ENCODE measurements at places on chromosomes 6 and 20. TPM values are rescaled to one million over a fixed set of nuclear protein-coding genes. Genes with fewer than 3 reads are reported as not detected.

DNA sequence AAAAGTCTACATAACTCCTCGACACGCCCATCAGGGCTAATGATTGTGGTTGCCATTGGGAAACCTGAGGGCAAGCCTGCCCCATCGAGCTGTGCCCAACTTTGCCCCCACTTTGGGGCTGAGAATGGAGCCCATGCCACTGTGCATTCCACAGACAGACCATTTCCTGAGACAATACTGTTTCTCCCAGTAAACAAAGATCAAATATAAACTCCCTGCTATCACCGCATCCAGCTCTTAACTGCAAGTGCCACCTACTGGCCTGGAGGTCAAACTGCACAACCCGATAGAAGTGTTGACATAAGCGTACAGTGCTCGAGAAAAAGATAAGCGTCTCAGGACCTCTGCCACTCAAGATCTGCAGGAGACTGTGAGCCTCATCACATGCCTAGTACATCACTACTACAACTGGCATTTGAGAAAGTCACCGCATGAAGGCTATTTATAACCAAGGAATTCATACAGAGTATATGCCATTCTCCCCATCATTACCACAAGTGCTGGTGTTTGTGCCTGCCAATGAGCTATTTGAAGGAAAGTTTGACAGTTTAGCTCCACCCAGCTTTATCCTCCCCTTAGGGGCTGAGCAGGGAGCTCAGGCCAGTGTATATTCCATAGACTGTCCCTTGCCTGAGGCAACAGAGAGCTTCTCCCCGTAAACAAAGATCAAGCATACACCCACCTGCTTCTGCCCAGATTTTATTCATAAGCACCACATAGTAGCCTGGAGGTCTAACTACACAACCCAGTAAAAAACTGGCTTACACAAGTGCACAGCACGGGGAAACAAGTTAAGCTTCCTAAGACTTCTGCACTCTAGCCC is 4.5 kb upstream of the DEFB126 start:
- peaks cover 30% of the 10 kb centered on the region for H3K27me3 ChIP-seq
- H3K27ac ChIP-seq = no peak overlapping the region
- no peaks in the 10 kb centered on the region for H3K4me1 ChIP-seq
- H3K36me3 ChIP-seq = no peaks in the 10 kb centered on the region
- peak; percentile 16 for DNase-seq

- H3K4me1 ChIP-seq = peaks cover 30% of the 10 kb centered on the region
- H3K4me3 ChIP-seq = no peak overlapping the region
- H3K36me3 ChIP-seq = peaks cover 2% of the 10 kb centered on the region
- H3K27me3 ChIP-seq = no peaks in the 10 kb centered on the region
- peak overlapping the region; percentile 33 for H3K27ac ChIP-seq
- DNase-seq = no peak
These were observed 28.6 kb downstream of the FOXO3 start for GRCh38 chr6:108589244-108589791.

GRCh38 chr20:13571662-13572061 is 67.1 kb downstream of the TASP1 start:
- DNase-seq = no peak
- no peak overlapping the region for H3K27ac ChIP-seq
- peaks cover 4% of the 10 kb centered on the region for H3K36me3 ChIP-seq
- no peaks in the 10 kb centered on the region for H3K27me3 ChIP-seq
- no peak overlapping the region for H3K4me3 ChIP-seq

Gene TCP11
- total RNA-seq = not detected

DNA sequence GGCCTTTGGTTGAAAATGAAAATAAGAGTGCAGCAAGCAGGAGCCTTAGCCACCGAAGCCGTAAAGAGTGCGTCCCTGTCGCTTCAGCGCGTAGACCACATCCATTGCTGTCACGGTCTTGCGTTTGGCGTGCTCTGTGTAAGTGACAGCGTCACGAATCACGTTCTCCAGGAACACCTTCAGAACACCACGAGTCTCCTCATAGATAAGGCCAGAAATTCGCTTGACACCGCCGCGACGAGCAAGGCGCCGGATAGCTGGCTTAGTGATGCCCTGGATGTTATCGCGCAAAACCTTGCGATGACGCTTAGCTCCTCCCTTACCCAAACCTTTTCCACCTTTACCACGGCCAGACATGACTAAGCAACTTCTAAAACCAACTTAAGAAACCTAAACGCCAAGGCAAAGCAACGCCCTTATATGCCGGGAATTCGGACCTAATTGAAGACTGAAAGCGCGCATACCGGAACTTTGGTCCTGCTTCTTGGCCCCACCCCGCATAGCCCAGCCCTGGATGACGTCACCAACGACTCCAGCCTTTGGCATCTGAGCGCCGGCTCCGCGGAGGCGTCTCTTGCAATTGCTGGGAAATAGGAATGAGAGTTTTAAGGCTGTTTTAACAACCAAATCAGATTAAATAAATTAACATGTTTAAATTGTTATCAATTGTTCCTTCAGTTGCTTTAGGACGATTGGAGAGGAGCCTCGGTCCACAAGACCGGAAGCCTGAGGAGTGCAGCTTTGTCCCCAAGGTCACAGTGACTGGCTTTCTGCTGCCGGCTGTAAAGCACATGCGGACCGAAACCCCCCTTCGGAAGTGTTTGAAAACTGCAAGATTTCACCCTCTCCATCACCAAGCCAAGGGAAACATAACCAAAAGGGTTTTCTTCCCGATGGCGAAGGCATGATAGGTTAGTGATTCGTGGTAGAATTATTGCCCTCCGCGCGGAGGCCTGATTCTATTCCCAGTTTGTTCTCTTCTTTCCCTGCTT is 79.6 kb upstream of the BTN3A2 start:
- H3K27me3 ChIP-seq = peaks cover 2% of the 10 kb centered on the region
- peak overlapping the region; percentile 100 for H3K27ac ChIP-seq
- peak; percentile 99 for DNase-seq

GRCh38 chr6:148419430-148419829 is 76.8 kb downstream of the SASH1 start:
- H3K4me1 ChIP-seq = no peaks in the 10 kb centered on the region
- no peaks in the 10 kb centered on the region for H3K36me3 ChIP-seq
- H3K27ac ChIP-seq = no peak overlapping the region
- H3K27me3 ChIP-seq = peaks cover 9% of the 10 kb centered on the region
- DNase-seq = no peak

Gene RPN2
- total RNA-seq = 176 TPM

Gene ROS1
- total RNA-seq = not detected

GRCh38 chr6:158955255-158955654 is 44.7 kb downstream of the RSPH3 start:
- H3K27ac ChIP-seq = peak overlapping the region; percentile 69
- H3K4me3 ChIP-seq = no peak overlapping the region
- H3K27me3 ChIP-seq = peaks cover 13% of the 10 kb centered on the region
- peaks cover 12% of the 10 kb centered on the region for H3K4me1 ChIP-seq
- peaks cover 4% of the 10 kb centered on the region for H3K36me3 ChIP-seq

Gene ZNF391
- 3.2 TPM for total RNA-seq

DNA sequence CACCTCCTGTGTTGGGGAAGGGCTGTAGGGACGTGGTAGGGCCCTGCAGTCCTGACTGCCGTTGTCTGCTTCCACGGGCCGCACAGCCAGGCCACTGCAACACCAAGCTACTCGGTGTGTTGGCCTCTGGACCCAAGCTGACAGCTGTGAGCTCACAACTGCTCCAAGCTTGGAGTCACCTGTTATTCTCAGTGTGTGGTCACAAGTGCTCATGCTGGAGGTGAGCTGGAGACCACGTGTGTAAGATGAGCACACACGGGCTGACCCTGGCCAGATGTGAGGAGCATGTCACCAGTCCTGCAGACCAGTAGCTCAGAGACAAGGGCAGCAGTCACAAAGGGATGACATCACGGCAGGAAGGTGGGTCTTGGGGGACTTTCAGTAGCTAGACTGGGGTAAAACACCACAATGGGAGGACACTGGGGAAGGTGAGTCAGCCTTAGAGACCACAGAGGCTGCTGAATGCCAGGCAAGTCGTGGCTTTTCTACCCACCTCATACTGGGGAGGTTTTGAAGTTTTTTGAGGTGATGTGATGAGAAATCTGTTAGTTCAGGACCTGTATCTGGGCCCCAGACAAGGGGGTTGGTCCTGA is 87.3 kb downstream of the FAM120B start:
- peak; percentile 10 for DNase-seq
- no peaks in the 10 kb centered on the region for H3K27me3 ChIP-seq
- H3K4me3 ChIP-seq = no peak overlapping the region
- H3K36me3 ChIP-seq = peaks cover 51% of the 10 kb centered on the region
- no peak overlapping the region for H3K27ac ChIP-seq
- peaks cover 6% of the 10 kb centered on the region for H3K4me1 ChIP-seq

DNA sequence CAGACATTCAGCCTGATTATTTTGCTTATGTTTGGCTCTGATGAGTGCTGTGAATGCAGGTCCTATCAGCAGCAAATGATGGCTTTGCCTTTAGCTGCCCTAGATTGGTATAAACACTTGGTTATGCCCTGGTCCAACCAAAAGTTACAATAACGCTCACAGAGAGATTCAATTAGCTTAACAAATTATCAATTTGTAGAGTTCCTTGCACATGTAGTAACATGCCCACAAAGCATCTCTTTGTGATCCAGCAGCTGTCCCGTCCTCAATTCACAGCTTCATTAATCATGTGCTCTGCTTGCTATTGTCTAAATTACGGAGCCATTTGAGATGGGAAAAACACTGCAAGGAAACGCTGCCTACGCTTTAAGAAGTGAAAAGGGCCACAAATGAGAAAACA is 457.9 kb downstream of the HDGFL1 start:
- no peaks in the 10 kb centered on the region for H3K4me1 ChIP-seq
- DNase-seq = no peak
- H3K4me3 ChIP-seq = no peak overlapping the region

DNA sequence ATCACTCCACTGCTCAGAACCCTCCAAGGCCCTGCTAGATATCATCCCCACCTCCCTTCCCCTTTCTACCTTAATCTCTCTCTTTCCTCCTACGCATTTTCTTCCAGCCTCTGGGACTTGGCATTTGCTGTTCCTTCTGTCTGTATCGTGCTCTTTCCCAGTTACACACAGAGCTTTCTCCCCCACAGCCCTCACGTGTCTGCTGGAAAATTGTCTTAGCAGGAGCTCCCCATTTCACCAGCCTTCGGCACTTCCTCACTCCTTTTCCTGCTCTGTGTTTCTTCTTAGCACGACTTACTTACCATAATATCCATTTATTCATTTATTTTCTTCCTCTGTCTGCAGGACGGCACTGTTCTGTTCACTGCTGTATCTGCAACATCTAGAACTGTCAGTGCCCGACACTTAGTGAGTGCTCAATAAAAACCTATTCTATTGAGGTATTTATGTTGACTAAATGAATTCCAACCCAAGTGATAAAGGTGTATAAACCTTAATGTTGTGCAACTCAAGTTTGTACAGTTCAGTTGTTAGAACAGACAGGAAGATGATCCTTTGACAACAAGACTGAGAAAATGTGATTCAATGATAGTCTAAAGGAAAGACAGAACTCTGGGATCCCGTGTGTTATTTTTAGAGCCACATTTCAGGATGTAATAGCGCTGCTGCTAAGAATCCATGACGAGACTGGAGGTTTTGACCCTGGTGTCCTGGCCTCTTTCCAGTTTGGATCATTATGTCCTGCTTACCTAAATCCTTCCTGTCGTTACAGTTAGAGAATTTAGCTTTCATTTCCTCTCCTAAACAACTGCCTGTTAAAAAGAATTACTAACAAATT is 170.1 kb upstream of the LAMP5 start:
- H3K27ac ChIP-seq = no peak overlapping the region
- H3K36me3 ChIP-seq = no peaks in the 10 kb centered on the region
- DNase-seq = no peak
- H3K27me3 ChIP-seq = no peaks in the 10 kb centered on the region
- no peak overlapping the region for H3K4me3 ChIP-seq

GRCh38 chr6:101294676-101295075 is 98.8 kb upstream of the GRIK2 start:
- H3K27me3 ChIP-seq = no peaks in the 10 kb centered on the region
- H3K36me3 ChIP-seq = no peaks in the 10 kb centered on the region
- no peak for DNase-seq

DNA sequence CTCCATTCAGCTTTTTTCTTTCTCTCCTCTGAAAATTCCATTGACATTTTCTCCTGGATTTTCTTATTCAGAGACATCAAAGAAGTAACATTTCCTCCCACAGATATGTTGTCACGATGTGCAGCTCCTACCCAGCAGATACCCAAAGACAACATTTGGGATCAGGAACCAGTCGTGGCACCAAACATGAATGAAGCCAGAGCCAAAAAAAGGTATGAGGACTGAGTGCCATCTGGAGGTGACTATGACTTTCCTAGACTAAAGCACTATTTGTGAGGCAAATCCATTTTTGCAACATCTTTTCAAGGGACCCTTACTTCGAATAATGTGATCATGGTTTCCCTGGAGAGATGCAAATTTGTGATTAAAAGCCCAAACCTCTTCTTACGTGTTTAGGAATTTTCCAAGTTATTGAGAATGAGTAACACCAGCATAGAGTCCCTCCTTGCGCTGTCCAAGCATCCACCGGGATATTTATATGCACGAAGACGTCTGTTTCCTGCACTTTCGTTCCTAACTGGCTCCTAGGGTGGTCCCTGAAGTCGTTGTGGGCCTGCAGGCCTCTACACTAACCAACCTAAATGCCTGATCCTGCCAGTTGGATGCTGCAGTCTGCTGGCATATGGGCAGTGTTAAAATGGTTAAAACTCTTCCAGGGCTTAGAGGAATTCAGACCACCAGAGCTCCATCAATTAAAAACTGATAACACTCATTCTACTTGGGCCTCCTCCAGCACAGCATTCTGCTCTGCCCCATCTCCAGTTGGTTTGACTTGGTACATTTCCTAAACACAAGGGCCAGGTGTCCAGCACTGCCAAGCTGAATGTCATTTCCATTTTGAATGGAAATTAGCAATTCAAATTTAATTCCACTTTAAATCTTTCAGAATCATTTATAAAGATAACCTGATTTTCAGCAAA is 256.6 kb downstream of the C6orf118 start:
- H3K4me1 ChIP-seq = no peaks in the 10 kb centered on the region
- no peaks in the 10 kb centered on the region for H3K36me3 ChIP-seq
- no peak overlapping the region for H3K27ac ChIP-seq

- peaks cover 72% of the 10 kb centered on the region for H3K27me3 ChIP-seq
- DNase-seq = peak; percentile 41
- H3K36me3 ChIP-seq = peaks cover 7% of the 10 kb centered on the region
- H3K4me1 ChIP-seq = peaks cover 31% of the 10 kb centered on the region
- no peak overlapping the region for H3K4me3 ChIP-seq
These were observed 1.9 kb upstream of the ULBP1 start for GRCh38 chr6:149961728-149962425.

Gene DLGAP4
- total RNA-seq = 29.5 TPM

Gene RGS17
- not detected for total RNA-seq

DNA sequence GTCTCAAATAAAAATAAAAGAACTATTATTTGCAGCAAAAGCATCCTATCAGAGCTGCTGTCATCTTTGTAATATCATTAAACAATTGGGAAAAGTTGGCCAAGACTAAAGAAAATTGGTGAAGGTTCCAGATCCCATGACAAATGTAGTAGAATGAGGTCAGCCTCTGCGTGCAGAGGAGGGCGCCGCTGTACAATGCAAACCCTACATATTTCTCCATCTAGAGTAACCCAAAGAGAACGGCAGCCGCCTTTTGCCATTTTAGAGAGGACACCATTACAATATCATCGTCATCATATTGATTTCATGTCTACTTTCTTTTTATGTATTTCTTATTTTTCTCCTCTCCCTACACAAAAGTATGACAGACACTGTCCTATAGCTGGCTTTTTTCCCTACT is 59.5 kb downstream of the ZMYND8 start:
- no peaks in the 10 kb centered on the region for H3K27me3 ChIP-seq
- H3K36me3 ChIP-seq = peaks cover 70% of the 10 kb centered on the region
- H3K4me1 ChIP-seq = peaks cover 4% of the 10 kb centered on the region
- DNase-seq = no peak
- no peak overlapping the region for H3K4me3 ChIP-seq

Gene POFUT1
- total RNA-seq = 26.5 TPM
